Skeletal muscle cell (primary cell): ENCODE measurements at places on chromosomes 7 and 10.

- DNase-seq: no peak
Observed at GRCh38 chr7:40186586-40186985, 51.8 kb downstream of the SUGCT start.

DNA sequence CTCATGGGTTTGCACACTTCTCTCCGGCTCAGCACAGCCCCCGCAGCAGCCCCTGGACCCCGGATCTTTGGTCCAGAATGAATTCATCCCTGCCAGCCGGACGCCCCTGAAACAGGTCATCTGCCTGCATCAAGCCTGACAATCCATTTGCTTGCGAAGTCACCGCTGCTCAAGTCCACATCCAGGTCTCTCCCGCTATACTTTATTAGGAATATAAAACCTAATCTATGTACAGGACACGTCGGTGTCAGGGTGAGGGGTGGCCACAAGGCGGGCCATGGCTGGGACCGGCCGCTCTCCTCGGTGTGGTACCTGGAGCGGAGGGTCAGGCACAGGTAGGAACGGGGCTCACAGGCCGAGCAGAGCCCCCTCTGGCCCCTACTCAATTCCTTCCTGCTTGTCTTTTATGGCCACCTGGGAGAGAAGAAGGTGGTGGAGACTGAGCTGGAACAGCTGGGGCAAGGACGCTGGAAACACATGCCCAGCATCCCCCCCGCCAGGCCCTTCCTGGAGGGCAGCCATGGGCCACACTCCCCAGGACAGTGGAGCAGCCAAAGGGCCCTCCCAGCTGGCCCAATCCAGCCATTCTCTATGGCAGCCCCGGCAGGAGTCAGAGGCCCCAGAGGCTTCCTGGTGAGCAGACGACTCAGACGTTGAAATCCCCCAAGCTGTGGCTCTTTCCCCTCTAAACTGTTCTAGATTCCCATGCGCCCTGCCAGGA, 5.3 kb downstream of the POLR2J start:
- no peak for DNase-seq

GRCh38 chr7:99504281-99504602, 220 bp upstream of the ZKSCAN5 start:
- peak; percentile 91 for DNase-seq

- DNase-seq: no peak
Observed at GRCh38 chr10:5887029-5887428, 2.7 kb downstream of the ANKRD16 start.

DNA sequence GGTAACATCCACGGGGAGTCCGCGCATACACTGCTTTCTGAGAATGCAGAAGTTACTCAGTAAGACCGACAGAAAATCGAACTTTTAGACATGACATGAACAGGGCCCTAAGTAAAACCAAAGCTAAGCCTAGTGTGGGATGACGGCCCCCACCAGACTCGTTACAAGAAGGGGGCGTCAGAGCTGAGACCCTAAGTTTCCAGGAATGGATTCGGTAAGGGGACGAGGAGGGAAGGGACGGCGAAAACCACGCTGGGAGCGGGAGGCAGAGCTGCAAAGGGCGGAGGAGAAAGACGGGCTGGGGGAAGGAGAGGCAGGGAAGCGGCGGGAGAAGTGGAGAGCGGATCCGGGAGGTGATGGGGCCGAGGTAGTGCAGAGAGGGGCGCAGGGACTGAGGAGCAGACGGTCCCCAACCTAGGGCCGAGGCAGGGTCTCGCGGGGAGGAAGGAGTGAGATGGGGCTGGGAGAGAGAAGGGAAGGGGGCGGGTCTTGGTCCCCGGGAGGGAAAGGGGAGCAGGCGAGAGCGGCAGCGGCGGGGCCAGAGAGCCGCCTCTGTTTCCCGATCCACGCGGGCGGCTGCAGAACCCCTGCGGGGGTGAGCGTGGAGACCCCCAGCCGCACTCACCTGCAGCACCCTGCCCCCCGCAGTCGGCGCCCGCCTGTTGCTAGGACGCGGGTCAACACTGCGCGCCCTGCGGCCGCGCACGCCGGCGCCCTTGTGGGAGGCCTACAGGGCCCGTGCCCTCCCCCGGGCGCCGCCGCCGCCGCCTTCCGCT, 513 bp downstream of the ODAD2 start:
- DNase-seq: no peak

DNA sequence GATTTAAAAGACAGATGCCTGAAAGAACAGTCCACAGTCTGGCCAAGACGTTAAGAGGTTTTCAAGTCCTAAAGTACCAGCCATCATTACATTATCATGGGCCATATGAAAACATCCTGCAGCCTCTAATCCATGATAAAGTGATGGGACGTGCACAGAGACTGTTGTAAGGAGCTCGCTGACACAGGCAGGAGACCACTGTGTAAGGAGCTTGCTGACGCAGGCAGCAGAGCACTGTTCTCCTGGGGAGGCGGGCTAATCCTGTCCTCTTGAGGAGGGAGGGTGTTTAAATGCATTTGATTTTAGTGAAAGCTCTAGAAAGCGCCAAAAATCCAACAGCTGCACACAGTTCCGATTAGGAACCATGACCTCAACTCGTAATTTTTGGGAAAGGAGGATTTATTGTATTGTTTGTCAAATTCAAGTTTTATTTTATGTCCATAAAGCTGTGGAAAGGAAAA, 16.9 kb downstream of the SVIL start:
- no peak for DNase-seq

- DNase-seq: no peak
Observed at GRCh38 chr10:78700413-78700812, 368.4 kb upstream of the ZMIZ1 start.

- no peak for DNase-seq
Observed at GRCh38 chr10:101207026-101207425, 22.2 kb downstream of the LBX1 start.

DNA sequence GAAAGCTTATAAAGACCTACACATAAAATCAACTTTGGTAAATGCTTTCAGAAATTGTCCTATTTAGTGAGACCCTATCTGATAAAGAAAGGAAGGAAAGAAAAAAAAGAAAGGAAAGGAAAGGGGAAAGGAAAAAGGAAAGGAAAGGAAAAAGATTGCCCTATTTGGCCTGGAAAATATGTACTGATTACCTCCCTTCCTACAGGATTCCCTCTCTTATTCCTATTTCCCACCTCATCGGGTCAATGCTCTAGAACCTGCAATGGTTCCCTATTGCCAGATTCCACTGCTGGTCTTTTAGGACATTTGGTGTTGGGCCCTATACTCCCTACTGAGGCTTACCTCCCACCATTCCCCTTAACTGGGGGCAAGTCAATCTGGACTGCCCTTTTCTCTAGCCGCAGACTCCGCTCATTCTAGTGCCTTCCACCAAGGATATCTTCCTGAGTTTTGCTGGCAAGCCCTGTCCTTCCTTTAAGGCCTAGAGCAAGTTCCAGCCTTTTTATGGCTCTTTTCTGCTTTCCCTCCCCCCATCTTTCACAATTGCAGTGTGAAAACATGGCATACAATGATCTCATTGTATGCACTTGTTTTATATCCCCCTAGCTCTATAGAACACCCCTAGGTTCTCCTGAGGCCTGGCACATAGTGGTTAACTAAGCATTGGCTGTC, 4.4 kb downstream of the DDIT4 start:
- no peak for DNase-seq

- DNase-seq: no peak
Observed at GRCh38 chr7:142323706-142324105, 65.8 kb upstream of the PRSS58 start.

DNA sequence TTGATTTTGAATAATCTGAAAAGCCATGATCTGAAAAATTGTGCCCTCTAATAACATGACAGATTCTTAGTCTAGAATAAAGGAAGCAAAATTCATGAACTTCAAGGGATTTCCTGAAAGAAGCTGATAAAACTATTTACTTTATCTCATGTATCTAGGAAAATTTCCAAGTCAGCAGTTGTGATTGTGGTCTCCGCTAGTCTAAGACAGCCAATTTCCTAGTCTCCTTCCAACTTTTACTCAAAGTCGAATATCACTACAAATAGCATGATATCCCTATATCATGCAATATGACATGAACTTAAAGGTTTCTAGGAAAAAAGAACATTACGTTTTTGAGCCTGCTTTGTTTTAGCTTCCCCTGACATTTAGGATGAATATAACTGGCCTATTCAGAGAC, 202.1 kb upstream of the GHITM start:
- DNase-seq: no peak

GRCh38 chr7:100478958-100479660, at the start of gene TSC22D4:
TSS of gene TSC22D4 (minus strand) at chr7:100479214. CDS start at chr7:100478038, 1,176 bp downstream.
- peak; percentile 89 for DNase-seq

DNA sequence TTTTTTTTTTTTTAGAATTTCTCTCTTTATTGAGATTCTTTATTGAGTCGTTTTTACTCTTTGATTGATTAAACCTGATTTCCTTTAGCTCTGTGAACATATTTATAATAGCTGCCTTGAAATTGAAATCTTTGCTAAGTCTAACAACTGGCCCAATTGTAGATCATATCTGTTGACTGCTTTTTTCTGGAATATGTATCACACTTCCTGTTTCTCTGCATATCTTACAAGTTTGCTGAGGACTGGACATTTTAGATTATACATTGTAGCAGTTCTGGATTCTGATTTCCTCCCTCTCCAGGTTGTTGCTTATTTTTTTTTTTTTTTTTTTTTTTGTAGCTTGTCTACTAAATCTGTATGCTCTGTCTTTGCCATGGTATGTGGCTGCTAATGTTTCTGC, 56.3 kb downstream of the PRKAR2B start:
- no peak for DNase-seq

DNA sequence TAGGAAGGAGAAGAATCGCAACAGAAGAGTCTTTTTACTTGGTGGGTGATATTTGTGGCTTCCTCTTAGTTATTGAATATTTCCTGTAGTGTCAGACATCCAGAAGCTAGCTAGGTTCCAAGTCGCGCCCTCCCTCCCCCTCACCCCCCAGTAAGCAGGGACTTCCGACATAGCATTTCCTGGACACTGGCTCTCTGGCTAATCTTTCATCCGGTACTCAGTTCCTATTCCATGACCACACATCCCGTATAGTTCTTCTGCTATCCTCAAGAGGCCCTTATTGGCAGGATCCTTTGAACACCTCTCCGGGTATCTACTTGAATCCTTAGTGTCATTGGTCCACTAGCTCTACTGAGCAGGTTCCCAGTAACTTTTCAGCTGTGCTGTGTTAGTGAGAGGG, 167.8 kb downstream of the HDAC9 start:
- no peak for DNase-seq

DNA sequence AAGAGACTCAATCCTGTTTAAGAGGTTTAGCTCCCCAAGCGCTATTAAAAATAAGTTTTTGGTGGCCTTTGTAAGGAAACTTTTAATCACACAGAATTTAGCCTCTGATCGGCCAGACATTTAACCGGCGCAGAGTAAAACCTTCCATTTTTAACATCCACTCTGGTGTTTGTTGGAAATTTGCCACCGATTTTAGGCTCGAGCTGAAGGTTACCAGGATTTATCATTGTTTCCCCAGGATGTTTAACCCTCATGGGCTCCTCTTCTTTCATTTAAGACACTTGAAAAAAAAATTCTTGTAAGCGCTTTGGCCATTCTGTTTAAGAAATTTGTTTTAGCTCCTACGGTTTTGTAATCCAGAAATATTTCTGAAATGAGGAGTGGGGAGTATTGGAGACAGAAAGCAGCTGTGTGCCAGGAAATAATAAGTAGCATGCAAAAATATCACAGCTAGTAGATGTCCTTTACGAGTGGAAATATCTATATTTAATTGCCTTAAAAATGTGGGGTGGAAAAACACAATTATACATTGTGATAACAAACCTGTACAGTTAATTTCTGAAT, 3.4 kb downstream of the NEUROD6 start:
- no peak for DNase-seq

DNA sequence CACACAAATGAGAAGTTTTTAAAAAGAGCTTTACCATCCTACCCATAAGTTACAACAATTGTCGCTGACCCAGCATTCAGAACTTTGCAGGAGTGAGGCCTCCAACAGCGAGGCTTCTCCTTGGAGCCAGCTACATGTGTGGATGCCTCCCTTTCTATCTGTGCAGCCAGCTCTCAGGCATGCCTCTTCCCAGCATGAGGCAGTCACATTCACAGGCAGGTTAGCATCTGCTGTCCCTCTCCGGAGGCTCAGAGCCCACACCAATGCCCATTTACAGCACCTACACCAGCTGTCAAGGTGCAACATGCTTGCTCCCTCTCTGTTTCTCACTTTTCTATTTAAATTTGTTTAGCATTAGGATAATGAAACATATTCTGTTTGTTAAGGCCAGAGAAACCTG, 278.7 kb upstream of the PODXL start:
- DNase-seq: no peak

- no peak for DNase-seq
Observed at GRCh38 chr10:86848747-86849146, 92.3 kb downstream of the BMPR1A start.

DNA sequence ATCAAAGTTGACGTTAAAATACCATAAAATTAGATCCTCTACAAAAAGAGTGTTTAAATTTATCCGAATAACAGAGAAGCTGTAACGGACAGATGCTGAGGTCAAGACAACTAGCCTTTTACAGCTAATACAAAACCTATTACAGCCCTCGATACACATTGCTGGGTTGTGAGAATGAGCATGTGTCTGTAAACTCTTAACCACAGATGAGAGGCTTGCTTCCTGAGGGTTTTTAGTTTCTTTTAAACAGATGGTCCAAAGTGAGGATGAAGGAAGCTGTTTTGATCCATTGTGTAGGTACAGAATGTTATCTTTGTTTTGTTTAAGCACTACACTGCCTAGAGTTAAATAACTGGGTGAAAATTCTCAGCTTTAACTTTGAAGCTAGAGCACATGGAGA, 578.2 kb downstream of the PARD3 start:
- no peak for DNase-seq

GRCh38 chr7:14235056-14235455, 245.6 kb upstream of the ETV1 start:
- no peak for DNase-seq

GRCh38 chr7:26616235-26616634, 248.2 kb downstream of the SKAP2 start:
- no peak for DNase-seq

DNA sequence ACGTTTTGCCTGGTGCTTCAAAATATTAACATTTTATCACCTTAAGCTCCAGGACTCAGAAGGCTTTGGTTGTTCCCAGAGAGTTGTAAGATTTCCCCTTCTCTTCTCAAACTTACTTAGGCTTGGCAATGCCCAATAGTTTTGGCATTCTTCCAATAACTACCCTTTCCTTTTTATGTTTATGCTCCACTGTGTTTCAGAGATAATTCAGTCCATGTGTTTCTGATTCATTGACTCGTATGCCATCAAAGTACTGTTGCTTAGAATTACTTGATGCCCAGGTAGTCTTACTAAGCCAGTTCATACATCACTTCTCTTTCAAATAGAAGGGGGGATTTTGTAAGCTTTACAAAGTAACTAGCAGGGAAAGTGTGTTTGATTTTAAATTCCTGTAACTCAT, 66.6 kb downstream of the AGMO start:
- DNase-seq: no peak

- no peak for DNase-seq
Observed at GRCh38 chr10:131477457-131478121, 166.1 kb upstream of the TCERG1L start.
